ENCODE measurements at places on chromosomes 3 and 15.

DNA sequence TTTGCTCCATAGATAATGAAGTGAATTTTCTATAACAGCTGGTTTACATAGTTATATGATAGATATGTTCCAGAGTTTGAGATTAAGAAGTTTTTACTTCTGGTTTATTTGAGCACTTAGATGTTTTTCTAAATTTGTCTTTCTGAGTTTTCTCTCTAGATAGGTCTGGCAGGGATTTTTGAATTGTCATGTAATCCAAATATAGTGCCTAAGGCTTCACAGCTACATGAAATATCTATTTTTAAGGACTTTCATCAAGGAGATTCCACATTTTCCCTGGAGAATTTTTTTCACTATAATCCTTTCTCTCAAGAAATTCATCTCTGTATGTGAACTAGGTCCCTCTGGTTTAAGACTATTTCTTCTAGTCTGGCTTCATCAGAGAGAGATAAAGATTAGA, 12.0 kb downstream of the PPM1L start:
- DNase-seq, result no peak

- DNase-seq, result no peak
Observed at GRCh38 chr15:95944193-95944592, 386.3 kb upstream of the NR2F2 start.

DNA sequence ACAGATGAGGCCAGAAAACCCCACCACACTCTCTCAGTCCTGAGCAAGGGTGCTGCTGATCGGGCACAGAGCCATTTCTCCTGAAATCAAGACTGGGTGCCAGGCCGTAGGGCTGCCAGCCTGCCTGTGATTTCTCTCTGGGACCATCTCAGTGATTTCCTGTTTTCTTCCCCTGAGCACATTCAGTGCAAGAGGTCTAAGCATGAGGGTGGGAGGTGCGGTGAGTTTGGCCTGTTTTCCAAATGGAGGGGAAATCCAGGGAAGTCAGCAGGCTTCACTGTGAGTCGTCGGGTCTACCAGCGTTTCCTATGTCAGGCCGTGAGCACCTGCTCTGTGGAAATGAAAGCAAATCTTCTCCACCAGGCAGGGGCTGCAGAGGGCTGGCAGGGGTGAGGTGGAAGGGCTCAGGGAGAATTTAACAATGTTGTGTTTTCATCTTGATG, 82.3 kb downstream of the ST6GAL1 start:
- DNase-seq, result no peak

GRCh38 chr3:167318996-167319615, 61.0 kb downstream of the ZBBX start:
- no peak for DNase-seq

DNA sequence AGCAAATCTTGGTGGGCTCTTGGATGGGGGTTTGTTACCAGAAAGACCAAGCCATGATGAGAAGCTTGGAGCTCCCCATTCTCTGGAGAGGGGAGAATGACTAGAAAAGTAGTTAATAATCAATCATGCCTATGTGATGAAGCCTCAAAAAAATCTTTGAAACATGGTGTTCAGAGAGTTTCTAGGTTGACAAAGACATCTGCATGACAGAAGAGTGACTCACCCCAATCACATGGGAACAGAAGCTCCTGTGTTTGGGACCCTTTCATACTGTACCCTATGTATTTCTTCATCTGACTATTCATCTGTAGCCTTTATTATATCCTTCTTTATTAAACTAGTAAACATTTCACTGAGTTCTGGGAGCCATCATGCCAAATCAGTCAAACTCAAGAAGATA, 87.4 kb downstream of the BCHE start:
- no peak for DNase-seq

DNA sequence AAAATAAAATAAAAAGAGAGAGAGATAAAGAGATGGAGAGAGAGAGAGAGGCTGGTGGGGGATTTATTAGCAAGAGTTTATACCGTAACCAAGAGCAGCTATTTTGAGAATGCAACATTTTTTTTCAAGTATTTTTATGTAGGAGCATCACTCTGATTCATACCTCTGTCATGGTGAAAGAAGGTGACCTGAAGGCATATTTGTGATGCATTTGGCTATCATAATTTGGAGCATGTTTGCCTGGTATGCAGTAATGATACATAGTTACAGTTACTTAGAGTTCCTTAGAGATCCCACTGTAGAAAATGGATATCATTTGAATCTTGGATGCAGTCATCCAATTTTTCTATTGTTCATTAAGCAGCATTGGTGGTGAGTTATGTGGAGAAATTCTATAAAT, 1472.4 kb downstream of the SI start:
- no peak for DNase-seq

GRCh38 chr15:48052946-48053345, 67.8 kb upstream of the SLC24A5 start:
- peak; percentile 14 for DNase-seq

DNA sequence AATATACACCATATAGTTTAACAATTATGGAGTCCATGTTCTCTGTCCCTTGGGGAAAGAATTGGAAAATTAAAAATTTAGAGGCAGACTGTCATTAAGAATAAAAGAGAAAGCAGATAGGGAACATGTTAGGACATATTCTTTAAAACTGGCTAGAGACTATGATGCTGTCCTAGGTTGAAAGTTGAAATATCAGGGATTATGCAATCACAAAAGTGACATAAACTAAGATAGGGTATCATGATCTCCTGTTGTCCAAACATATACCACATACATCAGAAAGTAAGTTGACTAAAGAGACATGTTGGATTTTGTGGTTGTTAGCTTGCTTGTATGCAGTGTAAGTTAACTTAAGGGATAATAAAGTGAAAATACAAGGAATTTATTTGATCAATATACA, 9.9 kb upstream of the EID1 start:
- DNase-seq, result no peak

- DNase-seq, result no peak
Observed at GRCh38 chr15:29542994-29543393, 273.4 kb upstream of the NSMCE3 start.

DNA sequence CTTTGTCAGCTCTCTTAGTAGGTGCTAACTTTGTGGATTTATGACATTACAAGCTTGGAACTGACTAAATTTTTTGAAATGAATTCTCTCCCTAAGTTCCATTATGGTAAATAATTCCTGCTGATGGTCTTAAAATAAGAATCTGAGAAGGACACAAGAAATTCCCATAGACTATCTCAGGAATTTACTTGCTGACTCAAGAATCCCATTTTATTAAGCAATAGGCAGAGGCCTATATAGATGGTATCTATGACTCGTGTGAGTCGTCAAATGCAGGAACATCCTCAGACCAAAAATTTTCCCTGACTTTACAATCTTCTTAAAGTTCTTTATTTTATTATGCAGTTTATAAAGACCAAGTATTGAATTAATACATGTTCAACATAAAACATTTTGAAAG, 30.7 kb upstream of the CBLB start:
- peak; percentile 23 for DNase-seq

GRCh38 chr3:50251220-50251619, 15.2 kb downstream of the GNAI2 start:
- DNase-seq, result peak; percentile 87

GRCh38 chr15:91424001-91424400, 323.9 kb downstream of the SV2B start:
- DNase-seq, result no peak

DNA sequence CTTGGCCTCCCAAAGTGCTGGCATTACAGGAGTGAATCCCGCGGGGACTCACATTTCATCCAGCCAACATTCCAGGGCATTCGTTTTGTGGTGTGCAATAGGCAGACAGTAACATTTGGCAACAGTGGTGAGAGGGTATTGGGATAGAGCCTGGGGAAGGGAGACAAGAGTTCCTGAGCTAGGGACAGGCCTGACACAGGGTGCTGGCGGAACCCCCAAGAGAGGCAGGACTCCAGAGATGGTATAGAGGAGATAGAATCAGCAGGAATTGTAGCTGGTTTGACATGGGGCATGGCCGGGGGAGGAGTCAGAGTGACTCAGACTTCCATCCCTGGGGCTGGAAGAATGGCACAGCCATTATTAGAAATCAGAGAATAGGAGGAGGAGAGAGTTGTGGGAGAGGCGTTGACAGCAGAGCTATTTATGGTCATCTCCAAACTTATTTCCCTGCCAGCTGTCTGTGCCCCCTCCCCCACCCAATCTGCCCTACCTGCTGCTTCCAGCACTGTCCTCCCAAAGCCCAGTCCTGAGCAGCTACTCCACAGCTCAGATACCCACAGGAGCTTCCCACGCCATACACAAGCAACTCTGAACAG, 4.4 kb upstream of the IDH2 start:
- DNase-seq, result no peak

GRCh38 chr3:184353546-184353941, 7.9 kb downstream of the CLCN2 start:
- DNase-seq, result no peak

DNA sequence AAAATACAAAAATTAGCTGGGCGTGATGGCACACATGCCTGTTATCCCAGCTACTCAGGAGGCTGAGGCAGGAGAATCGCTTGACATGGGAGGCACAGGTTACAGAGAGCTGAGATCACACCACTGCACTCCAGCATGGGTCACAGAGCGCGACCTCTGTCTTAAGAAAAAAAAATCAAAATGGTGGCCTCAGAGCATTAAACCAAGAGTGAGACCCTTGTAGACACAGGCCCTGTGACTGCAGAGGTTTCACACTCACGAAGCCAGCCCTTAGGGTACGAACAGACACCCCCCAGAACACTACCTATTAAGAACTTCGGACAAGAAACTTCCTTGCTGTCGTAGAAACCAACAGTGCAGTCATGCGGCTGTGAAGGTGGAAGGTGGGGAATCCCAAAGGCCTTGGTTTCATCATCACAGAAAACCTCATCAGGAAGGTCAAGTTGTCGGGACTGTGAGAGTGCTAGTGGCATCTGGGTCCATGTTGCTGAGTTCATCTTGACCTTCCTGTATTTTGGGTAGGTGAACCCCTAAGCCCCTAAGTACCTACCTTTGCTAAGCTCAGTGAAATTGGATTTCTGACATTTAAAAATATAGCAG, 4.8 kb upstream of the PDE8A start:
- no peak for DNase-seq

DNA sequence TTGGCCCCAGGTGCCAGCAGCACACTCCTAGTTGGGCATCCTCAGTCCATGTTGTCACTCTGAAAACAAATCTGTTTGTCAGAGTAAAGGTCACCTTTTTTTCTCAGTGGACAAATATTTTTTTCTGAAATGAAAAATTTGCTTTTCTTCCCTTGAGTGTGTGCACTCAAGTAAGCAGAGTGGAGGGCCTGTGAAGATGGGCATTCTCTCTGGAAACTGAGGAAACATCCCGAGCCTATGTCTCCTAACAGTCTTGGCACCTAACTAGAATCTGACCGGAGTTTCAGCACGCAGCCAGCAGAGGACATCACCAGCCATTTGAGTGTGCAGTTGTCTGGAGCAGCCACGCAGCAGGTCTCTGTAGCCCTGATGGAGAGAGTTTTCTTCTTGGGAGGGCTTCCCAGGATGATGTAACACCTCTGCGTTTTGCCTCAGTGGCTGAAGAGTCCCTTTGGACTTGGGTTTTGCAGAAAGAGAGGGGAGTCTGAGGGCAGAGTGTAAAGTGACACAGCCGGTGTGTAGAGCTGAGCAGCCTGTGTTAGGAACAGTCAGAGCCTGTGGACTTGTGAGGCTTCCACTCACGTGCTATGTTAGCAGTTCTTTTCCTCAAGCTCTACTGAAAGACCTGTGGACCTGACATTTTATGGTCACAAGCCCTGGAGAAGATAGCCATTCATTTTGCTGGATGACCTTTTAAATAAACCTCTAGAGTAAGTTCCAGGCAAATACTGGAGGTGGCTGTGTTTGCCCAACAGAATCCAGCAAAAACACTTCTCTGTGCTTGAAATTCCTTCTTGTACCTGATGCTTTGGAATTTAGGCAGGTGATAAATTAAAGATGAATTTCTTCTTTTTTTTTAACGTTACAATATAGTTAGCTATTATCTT, 51.6 kb downstream of the ABHD2 start:
- DNase-seq, result no peak

- peak; percentile 9 for DNase-seq
Observed at GRCh38 chr3:136042608-136043221, 77.2 kb downstream of the PPP2R3A start.

- no peak for DNase-seq
Observed at GRCh38 chr15:80028937-80029336, 30.5 kb upstream of the ZFAND6 start.

- DNase-seq, result no peak
Observed at GRCh38 chr3:74435631-74436030, 178.8 kb downstream of the CNTN3 start.

- DNase-seq, result no peak
Observed at GRCh38 chr15:65836665-65837064, 32.6 kb upstream of the RAB11A start.

DNA sequence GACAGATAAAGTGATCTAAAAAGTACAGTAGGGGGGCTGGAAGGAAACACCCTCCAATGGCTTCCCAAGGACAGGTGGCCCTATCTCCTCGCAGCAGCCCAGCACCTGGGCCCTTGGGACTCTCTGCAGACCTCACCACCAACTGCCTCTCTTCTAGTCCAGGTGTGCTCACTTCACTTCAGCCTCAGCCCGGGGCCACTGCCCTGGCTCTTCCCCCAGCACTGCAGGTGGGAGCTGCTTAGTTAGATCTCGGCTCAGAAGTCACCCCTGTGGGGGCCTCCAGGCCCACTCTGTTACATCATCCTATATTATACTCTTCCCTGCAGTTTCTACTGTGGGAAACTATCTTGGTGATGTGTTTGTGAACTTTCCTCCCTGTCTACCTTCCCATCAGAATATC, 2.0 kb downstream of the KLF15 start:
- no peak for DNase-seq

GRCh38 chr3:157312376-157312745, 124.3 kb upstream of the PTX3 start:
- no peak for DNase-seq

DNA sequence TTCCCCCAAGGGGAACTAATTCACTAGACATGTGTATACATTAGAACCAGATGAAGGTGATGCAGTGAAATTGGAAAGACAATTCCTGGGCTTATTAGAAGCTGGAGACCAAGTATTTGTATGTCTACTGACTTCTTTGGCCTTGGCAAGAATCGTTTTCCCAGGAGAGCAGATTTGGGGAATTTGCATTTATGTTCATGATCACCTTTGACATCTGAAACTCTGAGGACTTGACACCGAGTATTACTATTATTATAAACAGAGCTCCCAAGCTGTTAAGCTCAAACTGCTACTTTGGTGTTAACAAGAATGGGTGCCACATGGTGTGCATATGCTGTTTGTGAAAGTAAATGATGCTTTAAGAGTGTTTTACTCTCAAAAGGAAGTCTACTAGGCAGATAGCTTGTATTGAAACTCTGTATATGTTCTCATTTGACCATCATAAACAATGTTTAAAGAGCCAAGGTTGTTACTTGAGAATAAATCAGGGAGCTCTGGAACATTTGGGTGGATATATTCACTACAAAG, 519.8 kb upstream of the GOLIM4 start:
- no peak for DNase-seq

DNA sequence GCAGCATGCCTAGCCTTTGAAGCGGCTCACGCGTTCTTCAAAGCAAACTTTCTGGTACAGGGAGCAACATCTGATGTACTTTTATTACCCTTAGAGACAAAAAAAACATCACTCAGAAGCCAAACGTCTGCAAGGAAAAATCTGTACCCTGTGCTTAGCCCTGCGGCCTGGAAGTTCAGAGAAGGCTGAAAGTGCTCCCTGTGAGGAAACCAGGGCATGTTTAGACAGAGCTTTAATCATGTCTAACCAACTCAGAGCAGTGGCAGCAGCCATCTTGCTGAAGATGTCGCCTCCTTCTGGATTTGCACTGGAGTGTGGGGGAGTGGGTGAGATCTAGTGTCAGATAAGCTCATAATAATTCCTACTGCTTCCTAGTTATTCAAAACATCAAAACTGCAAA, 170.4 kb downstream of the P3H2 start:
- DNase-seq, result no peak

GRCh38 chr15:73959801-73960200, 32.3 kb downstream of the STOML1 start:
- DNase-seq, result no peak

Data from non-pigmented ciliary epithelial cell (primary cell).